ENCODE measurements at places on chromosomes 12 and 14.

GRCh38 chr12:20524113-20524512, 155.8 kb downstream of the PDE3A start:
- no peaks in the 10 kb centered on the region for H3K4me1 ChIP-seq
- no peaks in the 10 kb centered on the region for H3K36me3 ChIP-seq
- no peak for DNase-seq
- no peak overlapping the region for H3K27ac ChIP-seq
- no peaks in the 10 kb centered on the region for H3K27me3 ChIP-seq

DNA sequence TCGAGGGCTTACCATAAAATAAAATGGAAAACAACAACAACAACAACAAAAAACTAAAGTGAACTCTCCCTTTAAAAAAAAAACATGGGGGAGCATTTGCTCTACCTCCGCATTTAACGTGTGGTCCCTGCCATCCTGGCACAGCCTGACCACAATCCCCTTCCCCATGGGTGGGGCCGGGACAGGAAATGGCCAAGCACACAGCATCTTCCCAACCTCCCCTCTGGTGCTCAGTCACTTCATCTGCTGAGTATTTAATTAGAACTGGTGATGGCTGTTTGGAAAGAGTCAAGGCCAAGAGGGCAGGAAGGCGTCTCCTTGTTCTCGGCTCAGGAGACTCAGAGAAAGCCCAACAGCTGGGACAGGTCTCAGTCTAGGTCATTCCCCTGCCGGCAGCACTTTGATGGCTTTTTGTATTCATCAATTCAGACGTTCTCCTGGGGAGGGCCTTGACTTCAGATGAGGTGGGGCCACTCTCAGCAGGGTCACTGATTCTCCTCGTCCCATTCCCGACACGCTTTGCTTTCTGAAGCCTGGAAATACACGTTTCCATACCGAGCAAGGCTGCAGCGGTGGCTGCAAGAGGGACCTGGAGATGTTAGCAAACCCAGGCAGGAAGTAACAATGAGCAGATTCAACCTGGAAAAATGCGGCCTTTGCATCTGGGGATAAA, 44.4 kb downstream of the ANO2 start:
- no peaks in the 10 kb centered on the region for H3K36me3 ChIP-seq
- no peak overlapping the region for H3K27ac ChIP-seq
- DNase-seq, result no peak
- H3K4me1 ChIP-seq, result no peaks in the 10 kb centered on the region
- peaks cover 15% of the 10 kb centered on the region for H3K27me3 ChIP-seq
- H3K4me3 ChIP-seq, result no peak overlapping the region

DNA sequence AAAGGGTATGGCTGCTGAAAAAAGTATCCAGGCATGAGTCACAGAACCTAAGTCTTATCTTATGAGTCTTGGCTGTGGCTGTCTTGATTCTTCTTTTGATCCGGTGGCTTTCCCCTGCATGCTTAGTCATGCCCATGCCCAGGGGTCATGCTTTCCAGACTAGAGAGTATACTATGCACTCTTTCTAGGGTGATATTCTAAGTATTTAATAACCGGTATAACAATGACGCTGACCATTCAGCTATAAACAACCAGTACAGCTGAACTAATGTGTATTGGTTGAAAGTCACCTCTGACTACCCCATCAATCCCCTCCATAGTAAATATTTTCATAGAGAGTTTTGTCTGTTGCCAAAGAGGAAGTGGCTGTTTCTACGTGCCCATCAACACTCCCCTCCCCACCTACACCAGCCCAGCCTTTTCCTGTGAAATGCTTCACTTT, 34.7 kb upstream of the NRXN3 start:
- no peaks in the 10 kb centered on the region for H3K27me3 ChIP-seq
- H3K4me1 ChIP-seq, result no peaks in the 10 kb centered on the region
- no peak overlapping the region for H3K27ac ChIP-seq
- no peak overlapping the region for H3K4me3 ChIP-seq
- H3K36me3 ChIP-seq, result no peaks in the 10 kb centered on the region

DNA sequence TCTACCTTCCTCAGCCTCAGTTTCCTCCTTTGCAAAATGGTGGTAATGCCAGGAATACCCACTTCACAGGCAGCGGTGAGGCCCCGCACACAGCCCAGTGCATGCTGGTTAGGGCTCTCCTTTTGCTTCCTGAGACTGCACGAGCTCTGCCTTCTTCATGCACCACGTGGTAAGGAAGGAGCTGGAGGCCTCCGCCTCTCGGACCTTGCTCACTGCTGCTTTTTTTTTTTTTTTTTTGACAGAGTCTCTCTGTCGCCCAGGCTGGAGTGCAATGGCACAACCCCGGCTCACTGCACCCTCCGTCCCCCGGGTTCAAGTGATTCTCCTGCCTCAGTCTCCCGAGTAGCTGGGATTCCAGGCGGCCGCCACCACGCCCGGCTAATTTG, 18.1 kb downstream of the TAMALIN start:
- no peak overlapping the region for H3K4me3 ChIP-seq
- H3K27me3 ChIP-seq, result no peaks in the 10 kb centered on the region
- H3K36me3 ChIP-seq, result no peaks in the 10 kb centered on the region
- H3K27ac ChIP-seq, result peak overlapping the region; percentile 94

DNA sequence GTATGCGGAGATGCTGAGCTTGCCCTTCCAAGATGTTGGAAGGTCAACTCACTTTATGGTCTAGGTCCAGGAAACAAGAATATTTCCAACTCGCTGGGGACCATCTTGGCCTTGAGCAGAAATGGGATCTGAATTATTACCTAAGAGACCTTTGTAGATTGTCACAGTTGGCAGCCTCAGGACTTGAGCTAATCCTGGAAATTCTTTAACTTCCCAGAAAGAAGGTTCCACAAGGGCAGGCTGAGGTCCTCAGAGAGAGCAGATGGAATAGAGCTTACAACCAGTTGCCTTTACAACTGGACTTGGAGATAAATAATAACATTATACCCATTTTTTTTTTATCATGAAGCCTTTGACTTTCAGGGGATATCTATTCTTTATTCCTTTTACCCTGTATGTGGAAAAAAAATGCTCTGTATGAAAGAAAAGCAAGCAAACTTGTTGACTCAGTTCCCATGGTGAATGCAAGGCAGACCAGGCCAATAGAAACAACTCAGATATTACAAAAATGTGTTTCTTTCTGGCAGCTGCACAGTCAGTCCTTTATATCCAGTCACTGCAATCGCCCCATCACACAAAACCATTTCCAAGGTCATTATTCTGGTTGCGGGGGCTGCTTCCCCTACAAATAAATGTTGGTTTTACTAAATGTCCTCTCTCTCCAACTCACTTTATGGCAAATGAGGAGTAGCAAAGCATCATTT, 401.4 kb downstream of the ZFP36L1 start:
- H3K36me3 ChIP-seq, result no peaks in the 10 kb centered on the region
- H3K27me3 ChIP-seq, result no peaks in the 10 kb centered on the region
- no peak for DNase-seq
- H3K4me1 ChIP-seq, result no peaks in the 10 kb centered on the region
- H3K4me3 ChIP-seq, result no peak overlapping the region

DNA sequence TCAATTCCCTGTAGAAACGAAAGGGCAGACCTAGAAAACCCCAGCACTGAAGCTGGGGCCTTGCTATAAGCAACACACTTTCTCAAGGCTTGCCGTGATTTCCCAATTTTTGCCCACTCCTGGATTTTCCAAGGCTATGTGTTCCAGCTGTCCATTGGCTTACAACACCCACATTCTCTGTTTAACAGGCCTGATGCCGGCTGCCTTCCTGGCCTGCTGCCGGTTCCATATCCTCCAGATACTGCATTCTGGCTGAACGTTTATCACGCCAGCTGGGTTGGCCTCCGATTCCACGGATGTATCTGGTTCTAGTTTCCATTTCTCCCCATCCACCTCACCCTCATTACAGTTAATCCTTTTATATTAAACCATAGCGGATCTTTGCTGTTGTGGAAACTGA, 2.0 kb upstream of the PCNX1 start:
- H3K27ac ChIP-seq, result peak overlapping the region; percentile 81
- no peak overlapping the region for H3K4me3 ChIP-seq
- no peaks in the 10 kb centered on the region for H3K27me3 ChIP-seq
- DNase-seq, result peak; percentile 16
- peaks cover 6% of the 10 kb centered on the region for H3K4me1 ChIP-seq

GRCh38 chr14:61887628-61888027, 125.4 kb downstream of the SNAPC1 start:
- no peak overlapping the region for H3K27ac ChIP-seq
- H3K27me3 ChIP-seq, result no peaks in the 10 kb centered on the region
- H3K4me1 ChIP-seq, result no peaks in the 10 kb centered on the region
- DNase-seq, result no peak
- no peak overlapping the region for H3K4me3 ChIP-seq
